ENCODE measurements at places on chromosomes 11 and 22.
A peak's percentile ranks its signal among the peaks of the same experiment; 100 is the strongest.

DNA sequence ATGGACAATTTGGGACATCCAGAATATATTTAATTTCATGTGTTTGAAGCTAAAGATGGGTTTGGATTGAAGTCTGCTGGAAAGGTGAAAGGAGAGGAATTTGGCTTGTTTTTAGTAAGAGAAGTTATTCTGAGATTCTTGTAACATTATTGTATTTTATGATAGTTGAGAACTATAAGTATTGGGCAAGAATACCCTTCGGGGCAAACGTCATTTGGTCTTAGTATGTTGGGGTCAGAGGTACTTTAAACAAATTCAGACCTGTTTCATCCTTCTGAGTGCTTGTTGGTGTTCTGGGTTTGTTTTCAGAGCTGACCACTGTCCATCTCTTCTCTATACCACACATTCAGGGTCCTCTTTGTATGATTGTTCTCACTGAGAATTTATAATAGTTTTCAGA, 19.5 kb downstream of the PANX1 start:
- no peak for DNase-seq

DNA sequence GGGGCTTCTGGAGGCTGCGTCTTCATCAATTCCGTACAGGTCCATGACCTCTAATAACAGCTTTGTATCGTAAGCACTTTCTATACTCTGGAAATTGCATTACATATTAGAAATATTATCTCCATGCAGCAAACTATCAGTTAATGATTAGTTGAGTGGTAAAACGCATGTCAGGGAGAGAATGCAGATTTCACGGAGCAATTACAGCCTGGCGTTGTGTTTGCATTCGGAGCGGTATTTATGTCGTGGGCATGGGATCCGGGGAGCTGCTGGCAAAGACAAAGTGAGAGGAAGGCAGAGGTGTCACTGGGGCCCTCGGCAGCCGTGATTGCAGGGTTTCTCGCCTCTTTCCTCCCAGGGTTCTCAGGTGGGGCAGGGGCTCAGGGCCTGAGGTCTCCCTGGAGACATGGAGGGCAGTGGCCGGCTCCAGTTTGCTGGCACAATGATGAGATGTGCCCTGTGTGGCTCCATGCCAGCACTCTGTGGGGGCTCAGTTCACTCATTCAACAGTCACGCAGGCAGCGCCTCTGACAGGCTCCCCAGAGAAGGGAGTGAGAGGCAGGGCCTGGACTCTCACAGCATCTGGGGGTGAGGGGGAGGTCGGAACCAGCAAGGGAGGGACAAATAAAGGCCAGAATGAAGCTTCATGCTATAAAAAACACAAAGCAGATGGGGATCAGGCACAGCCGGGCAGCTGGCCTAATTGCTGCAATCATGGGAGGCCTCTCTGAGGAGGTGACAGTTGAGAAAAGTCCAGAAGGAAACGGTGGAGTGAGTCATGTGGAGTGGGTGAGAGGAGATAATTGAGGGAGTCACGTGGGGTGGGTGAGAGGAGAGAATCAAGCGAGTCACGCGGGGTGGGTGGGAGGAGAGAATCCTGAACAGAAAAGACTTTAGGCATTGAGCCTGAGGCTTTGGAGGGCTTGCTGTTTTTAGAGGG, 1002.7 kb downstream of the BRD1 start:
- DNase-seq = no peak

- no peak for DNase-seq
These were observed 77.9 kb upstream of the TOP3B start for GRCh38 chr22:22060200-22061084.

DNA sequence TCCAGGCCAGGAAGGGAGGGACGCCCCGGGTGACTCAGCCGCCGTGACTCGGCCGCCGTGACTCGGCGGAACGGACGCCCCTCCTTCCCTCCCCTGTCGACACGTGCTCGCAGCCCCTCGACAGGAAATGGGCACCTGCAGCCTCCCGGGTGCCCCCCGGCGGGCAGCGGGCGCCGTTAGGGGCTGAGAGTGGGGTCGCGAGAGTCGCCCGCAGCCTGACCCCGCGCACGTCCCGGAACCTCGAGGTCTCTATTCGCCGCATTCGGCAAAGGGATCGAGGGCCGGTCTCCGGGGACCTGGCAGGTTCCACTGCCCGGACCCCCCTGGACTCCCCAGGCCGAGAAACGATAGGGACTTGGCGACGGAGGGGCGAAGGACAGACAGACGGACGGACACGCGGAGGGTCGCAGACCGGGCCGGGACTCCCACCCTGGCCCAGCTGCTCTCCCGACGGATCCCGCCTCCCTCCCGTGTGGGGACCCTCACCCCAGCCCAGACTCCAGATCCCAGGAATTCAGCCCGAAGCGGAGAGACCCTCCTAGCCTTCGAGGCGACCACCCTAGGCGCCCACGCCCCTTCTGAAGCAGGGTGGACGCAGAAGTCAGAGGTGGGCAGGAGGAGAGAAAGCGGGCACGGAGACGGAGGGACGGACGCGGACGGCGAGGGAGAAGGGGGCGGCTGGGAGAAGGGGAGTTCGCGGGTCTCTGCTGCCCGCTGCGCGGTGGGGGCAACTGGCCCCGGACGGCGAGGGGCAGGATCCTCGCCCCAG, 648 bp downstream of the FOSL1 start:
- DNase-seq = peak; percentile 79

- DNase-seq = no peak
These were observed 37.4 kb upstream of the CD82 start for GRCh38 chr11:44528103-44528502.

- DNase-seq = peak; percentile 66
These were observed 56.5 kb upstream of the ARHGAP32 start for GRCh38 chr11:129248618-129249017.

DNA sequence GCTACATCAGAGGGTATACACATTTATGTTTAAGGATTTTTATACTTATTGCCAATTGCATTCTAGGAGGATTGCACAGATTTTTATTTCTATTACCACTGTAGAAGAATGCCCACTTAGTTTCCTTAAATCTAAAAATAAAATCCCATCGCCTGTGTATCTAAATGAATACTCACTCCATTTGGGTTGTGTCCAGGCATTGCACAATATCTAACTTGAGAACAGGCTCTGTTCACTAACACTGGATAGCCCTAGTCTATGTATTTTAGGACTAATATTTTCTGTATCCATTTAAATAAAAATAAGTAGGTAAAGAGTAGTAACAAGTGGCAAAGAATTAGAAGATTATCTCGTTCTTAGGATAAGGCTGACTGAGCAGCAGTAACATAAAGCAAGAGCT, 4.1 kb downstream of the C11orf52 start:
- peak; percentile 87 for DNase-seq

DNA sequence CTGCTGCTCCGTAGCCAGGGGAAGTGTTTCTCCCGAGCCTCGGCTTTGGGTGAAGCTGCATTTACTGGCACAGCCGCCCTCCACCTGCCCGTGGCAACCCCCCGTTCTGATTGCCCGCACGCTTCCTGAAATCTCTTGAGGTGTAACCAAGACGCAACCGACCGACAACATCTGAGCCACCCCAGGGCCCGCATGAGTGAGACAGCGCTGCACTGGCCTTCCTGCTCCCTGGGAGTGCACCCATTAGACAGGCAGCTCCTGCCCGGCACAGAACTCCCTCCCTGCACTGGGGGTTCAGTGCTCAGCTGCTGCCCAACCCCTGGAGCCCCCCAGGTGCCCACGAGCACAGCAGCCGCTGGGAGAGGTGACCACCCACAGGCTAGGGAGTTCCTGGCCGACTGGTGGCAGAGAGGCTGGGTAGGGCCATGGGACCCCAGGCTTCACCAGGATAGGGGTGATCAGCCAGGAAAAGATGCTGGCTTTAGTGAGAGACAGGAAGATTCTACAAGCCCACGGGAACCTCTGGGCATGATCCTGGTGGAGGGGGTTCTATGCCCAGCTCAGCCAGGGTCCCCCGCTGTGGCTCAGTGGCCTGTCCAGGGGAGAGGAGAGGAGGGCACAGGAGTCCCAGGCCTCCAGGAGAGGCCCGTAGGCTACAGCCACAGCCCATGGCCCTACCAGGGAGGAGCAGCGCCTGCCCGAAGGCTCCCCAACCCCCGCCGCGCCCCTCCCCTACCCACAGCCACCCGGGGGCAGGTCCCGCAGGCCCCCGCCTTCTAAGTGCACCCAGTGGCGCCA, 14.6 kb downstream of the PLXNB2 start:
- no peak for DNase-seq

DNA sequence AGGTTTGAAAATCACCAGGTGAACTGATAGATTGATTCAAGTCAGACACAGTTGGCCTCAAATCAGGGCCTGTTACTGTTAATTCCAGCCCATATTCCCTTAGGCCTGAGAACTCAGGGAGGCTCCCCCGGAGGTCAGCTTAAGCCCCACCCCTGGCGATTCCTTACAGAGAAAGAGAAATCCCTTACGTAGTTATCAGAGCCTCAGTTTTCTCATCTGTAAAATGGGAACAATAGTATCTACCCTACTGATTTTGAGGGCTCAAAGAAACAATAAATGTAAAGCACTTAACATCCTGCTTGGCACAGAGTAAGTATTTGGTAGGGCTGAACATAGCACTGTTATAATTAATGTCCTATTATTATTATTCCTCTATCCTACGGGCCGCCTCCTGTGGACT, 94.1 kb downstream of the NAT10 start:
- DNase-seq = no peak

DNA sequence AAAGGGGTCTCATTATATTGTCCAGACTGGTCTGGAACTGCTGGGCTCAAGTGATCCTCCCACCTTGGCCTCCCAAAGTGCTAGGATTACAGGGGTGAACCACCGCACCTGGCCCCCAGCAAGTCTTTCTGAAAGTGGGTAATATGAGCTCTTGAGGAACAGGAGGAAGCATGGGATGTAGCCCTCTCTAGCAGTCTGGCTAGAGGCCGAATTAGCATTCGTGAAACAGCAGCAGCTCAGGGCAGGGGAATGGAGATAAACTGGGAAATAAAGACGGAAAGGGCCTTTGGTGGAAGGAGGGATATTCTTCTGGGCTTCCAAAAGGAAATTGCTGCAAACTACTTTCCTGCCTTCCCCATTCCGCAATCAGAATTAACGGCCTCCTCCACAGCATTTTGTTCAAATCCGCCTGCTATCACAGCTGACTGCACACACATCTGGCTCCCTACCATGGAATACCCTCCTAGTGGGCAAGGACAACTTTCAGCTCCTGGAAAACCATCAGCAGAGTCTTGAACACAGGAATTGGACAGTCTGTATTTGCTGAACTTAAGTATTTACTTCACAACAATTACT, 44.3 kb downstream of the MICAL3 start:
- no peak for DNase-seq

DNA sequence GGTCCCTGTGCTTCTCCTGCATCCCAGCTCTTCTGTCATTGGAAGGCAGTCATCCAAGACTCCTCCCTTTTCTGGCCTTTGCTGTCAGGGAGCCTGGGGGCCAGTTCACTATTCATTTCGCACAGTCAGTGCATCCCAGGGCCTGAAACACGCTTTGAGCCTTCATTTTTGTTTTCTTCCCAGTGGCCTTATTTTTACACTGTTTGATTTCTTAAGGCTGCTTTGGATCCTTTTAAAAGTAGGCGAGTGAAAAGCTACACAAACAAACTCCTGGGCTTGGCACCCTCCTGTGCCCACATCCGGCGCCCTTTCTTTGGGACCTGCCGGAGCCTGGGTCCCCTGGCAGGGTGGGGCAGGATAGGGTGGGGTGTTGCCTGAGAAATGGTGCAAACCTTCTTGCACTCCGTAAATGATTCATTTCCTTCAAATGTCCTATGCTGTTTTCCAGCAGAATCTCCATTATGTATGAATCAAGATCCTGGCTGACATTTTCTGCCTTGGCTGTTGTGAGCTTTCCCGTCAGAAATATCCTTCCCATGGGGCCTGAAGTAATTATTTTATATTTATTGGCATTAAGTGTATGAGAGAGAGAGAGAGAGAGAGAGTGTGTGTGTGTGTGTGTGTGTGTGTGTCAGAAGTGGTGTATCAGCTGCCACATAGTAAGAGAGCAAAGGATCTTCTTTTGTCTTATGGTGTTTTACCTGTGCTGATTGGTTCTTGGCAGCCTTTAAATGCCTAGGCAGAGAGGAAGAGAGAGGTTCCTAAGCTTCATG, 45.6 kb downstream of the BCR start:
- peak; percentile 61 for DNase-seq

GRCh38 chr11:132024587-132025295, 654.3 kb downstream of the NTM start:
- peak; percentile 68 for DNase-seq

- no peak for DNase-seq
These were observed 34.4 kb downstream of the ME3 start for GRCh38 chr11:86637988-86638387.

DNA sequence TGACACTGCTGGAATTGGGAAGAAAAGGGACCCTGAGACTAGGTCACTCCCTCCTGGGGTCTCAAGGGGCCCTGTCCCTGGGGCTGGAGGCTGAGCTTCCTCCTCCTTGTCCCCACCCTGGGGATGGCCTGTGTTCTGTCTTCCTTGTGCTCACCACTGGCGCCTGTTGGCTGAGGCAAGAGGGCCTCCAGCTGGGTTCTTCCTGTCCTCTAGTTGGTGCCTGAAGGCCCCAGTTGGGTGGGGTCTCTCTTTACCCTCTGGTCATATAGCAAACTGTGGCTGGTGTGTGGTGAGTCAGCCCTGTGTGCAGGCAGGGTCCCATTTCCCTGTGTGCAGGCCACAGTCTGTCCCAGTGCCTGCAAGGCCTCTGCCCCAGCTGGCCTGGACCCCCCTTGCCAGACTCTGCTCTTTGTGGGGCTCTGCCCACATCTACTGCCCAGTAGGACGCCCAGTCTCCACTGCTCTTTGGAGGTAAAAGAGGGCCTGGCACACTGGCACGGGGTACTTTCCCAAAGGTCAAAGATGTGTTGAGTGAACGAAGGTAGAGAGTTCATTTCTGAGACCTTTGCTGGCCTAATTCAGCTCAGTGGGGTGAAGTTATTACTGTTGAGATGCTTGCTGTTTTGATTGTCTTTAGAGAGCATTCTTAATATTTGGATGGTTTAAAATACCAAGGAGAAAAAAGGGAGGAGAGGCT, 55.1 kb upstream of the CLDN5 start:
- no peak for DNase-seq

DNA sequence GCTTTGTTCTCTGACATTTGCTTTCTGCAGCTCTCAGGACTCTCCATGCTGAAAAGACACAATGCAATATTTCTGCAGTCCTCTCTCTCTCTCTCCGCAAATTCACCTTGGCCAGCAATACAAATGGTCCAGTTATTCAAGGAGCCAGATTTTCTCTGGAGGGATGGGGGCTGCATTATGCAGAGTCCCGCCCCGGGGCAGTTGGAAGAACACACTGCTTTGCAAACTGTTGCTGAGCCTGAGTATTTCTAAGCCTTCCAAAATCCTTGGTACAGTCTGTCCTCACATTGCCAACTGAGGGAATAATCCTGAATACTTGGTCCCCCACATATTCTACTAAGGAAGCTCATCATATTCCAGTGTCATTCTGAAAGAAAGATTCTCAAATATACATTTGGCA, 94.3 kb upstream of the ZC3H12C start:
- no peak for DNase-seq

GRCh38 chr11:92249156-92249753, 24.6 kb downstream of the FAT3 start:
- DNase-seq = no peak

- DNase-seq = no peak
These were observed 3.3 kb downstream of the TMEM121B start for GRCh38 chr22:17117890-17118289.
